ENCODE measurements at places on chromosomes 7 and 10.

DNA sequence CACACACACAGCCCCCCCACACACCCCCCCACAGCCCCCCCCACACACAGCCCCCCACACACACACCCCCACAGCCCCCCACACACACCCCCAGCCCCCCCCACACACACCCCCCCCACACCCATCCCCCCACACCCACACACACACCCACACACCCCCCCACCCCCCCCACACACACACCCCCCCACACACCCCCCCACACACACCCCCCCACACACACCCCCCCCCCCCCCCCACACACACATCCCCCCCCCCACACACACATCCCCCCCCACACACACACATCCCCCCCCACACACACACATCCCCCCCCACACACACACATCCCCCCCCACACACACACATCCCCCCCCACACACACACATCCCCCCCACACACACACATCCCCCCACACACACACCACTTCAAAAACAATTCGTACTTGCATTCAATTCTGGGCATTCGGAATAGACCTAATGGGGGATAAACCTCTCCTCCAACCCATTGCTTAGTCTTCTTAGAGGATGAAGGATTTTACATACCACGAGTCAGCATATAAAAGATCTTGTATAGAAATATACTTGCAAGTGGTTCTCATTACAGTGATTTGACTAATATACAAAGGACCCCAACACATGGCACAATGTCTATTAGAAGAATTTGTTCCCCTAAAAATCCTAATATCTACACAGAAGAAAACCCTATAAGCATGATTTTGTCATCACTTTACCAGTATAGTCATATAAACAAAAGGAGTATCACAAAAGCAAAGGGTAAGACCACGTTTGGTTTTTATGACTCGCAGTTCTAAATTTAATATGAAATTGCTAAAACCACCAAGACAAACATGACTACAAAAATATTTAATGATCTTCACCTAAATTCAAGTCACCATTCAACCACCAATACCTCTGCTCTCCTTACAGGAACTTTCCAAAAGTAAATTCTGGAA, 80.9 kb downstream of the DIP2C start:
- no peak overlapping the region for H3K4me3 ChIP-seq
- peaks cover 42% of the 10 kb centered on the region for H3K27me3 ChIP-seq
- H3K4me1 ChIP-seq, result no peaks in the 10 kb centered on the region
- no peaks in the 10 kb centered on the region for H3K36me3 ChIP-seq

DNA sequence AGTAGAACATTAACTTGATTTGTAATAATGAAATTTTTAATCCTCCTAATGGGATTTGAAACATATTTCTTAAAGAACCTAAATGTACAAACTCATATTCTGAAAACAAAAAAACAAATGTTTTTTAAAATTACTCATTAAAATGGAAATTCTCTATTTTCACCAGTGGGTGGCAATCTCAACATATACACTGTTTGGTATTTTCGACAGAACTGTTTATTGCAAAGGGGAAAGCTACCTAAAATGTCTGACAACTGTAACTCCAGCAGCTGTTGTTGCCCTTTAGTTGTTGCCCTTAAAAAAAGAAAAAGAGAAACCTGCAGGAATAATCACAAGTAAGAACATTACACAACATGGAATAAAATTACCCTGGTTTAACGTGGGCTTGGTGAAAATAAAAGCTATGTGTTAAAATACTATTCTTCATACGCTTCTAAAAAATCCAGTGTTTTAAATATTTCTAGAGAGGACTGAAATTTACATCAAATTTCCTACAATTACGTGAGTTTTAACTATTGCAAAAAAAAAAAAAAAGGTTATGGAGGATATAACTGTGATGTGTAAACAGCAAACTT, 54.5 kb downstream of the COL1A2 start:
- no peak overlapping the region for H3K27ac ChIP-seq
- no peaks in the 10 kb centered on the region for H3K36me3 ChIP-seq
- H3K4me1 ChIP-seq, result no peaks in the 10 kb centered on the region

DNA sequence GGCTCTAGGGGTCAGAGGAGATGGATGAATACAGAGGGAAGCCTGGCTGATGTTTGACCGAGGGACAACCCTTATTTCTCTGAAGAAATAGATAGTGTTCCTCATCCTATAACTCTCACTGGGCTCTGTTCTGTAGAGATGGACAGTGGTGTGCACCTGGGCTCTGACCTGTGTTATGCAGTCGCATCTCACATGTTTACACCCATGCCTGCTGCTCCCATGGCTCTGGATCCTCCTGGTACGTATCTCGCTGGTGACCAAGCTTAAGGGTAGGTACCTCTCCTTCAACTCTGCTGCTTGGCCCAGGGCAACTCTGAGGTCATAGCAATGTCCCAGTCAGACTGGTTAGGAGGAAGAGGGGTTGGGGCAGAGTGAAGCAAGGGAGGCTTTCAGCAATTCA, 42.8 kb downstream of the ADRA2A start:
- H3K4me3 ChIP-seq, result no peak overlapping the region
- no peak for ATAC-seq
- H3K27me3 ChIP-seq, result peaks cover 15% of the 10 kb centered on the region
- H3K36me3 ChIP-seq, result no peaks in the 10 kb centered on the region
- peaks cover 4% of the 10 kb centered on the region for H3K4me1 ChIP-seq

GRCh38 chr7:54827734-54828133, 68.7 kb upstream of the SEC61G start:
- no peaks in the 10 kb centered on the region for H3K36me3 ChIP-seq
- H3K27me3 ChIP-seq, result peaks cover 26% of the 10 kb centered on the region
- no peaks in the 10 kb centered on the region for H3K4me1 ChIP-seq
- no peak for ATAC-seq

GRCh38 chr7:2939193-2939885, 95.2 kb upstream of the GNA12 start:
- H3K4me3 ChIP-seq, result no peak overlapping the region
- H3K36me3 ChIP-seq, result peaks cover 78% of the 10 kb centered on the region
- no peaks in the 10 kb centered on the region for H3K27me3 ChIP-seq
- peak overlapping the region; percentile 67 for H3K27ac ChIP-seq
- H3K4me1 ChIP-seq, result peaks cover 28% of the 10 kb centered on the region

GRCh38 chr7:143418681-143419458, 10.2 kb upstream of the EPHA1 start:
- H3K4me3 ChIP-seq, result no peak overlapping the region
- no peak overlapping the region for H3K27ac ChIP-seq
- H3K27me3 ChIP-seq, result peaks cover 49% of the 10 kb centered on the region
- no peaks in the 10 kb centered on the region for H3K4me1 ChIP-seq
- H3K36me3 ChIP-seq, result no peaks in the 10 kb centered on the region

- peaks cover 22% of the 10 kb centered on the region for H3K27me3 ChIP-seq
- no peak overlapping the region for H3K4me3 ChIP-seq
- ATAC-seq, result no peak
- no peaks in the 10 kb centered on the region for H3K4me1 ChIP-seq
- H3K36me3 ChIP-seq, result no peaks in the 10 kb centered on the region
- no peak overlapping the region for H3K27ac ChIP-seq
Measured at GRCh38 chr7:28993371-28993770, 35.2 kb upstream of the TRIL start.

- H3K27me3 ChIP-seq, result no peaks in the 10 kb centered on the region
- peak overlapping the region; percentile 70 for H3K27ac ChIP-seq
- no peaks in the 10 kb centered on the region for H3K36me3 ChIP-seq
- H3K4me3 ChIP-seq, result peak overlapping the region; percentile 19
Measured at GRCh38 chr7:21967598-21968003, 21.9 kb upstream of the CDCA7L start.

DNA sequence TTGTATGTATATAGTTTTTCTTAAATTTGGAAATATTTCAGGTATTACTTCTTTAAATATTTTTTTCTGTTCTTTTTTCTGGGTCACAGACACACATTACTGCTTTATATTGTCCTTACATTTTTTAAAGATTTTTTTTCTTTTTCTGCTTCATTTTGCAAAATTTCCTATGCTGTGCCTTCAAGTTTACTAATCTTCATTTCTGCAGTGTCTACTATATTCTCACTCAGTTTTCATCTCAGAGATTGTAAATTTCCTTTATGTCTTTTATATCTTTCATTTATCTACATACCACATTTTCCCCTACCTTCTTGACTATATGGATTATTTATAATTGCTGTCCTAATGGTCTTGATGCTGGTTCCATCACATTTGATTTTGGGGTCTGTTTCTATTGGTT, 210.5 kb downstream of the SLC25A13 start:
- no peak overlapping the region for H3K27ac ChIP-seq
- ATAC-seq, result no peak
- H3K4me1 ChIP-seq, result no peaks in the 10 kb centered on the region
- peaks cover 19% of the 10 kb centered on the region for H3K27me3 ChIP-seq
- H3K36me3 ChIP-seq, result no peaks in the 10 kb centered on the region
- no peak overlapping the region for H3K4me3 ChIP-seq

DNA sequence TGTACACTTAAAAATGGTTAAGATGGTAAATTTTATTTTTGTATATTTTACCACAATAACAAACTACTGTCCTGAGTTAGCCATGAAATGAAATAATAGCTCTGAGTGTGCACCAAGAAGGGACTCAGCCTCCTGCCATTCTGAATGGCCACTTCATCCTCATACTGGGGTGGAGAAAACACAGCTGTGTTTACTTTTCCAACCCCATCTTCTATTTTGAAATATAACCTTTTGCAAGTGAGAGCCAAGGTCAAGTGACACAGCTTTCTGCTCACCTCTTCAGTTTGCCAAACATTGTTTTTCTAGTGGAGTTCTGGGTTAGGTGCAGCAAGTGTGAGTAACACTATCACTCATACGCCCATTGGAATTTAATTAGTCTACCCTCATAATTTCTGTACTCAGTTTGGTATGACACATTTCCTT, 107.4 kb upstream of the GLCCI1 start:
- peaks cover 1% of the 10 kb centered on the region for H3K36me3 ChIP-seq
- no peak overlapping the region for H3K27ac ChIP-seq
- H3K27me3 ChIP-seq, result no peaks in the 10 kb centered on the region
- ATAC-seq, result no peak
- H3K4me1 ChIP-seq, result peaks cover 24% of the 10 kb centered on the region
- no peak overlapping the region for H3K4me3 ChIP-seq

- no peak overlapping the region for H3K27ac ChIP-seq
- H3K4me3 ChIP-seq, result no peak overlapping the region
- H3K27me3 ChIP-seq, result no peaks in the 10 kb centered on the region
- ATAC-seq, result no peak
- H3K4me1 ChIP-seq, result no peaks in the 10 kb centered on the region
Measured at GRCh38 chr10:16509996-16510395, 11.7 kb downstream of the C1QL3 start.

- H3K27ac ChIP-seq, result no peak overlapping the region
- H3K36me3 ChIP-seq, result no peaks in the 10 kb centered on the region
- no peak overlapping the region for H3K4me3 ChIP-seq
Measured at GRCh38 chr7:90579181-90579688, 16.9 kb upstream of the CDK14 start.

- H3K4me3 ChIP-seq, result peak overlapping the region; percentile 75
- H3K27ac ChIP-seq, result peak overlapping the region; percentile 81
- H3K27me3 ChIP-seq, result no peaks in the 10 kb centered on the region
- ATAC-seq, result peak; percentile 92
Measured at GRCh38 chr10:91201213-91201996, 19.1 kb upstream of the PCGF5 start.

DNA sequence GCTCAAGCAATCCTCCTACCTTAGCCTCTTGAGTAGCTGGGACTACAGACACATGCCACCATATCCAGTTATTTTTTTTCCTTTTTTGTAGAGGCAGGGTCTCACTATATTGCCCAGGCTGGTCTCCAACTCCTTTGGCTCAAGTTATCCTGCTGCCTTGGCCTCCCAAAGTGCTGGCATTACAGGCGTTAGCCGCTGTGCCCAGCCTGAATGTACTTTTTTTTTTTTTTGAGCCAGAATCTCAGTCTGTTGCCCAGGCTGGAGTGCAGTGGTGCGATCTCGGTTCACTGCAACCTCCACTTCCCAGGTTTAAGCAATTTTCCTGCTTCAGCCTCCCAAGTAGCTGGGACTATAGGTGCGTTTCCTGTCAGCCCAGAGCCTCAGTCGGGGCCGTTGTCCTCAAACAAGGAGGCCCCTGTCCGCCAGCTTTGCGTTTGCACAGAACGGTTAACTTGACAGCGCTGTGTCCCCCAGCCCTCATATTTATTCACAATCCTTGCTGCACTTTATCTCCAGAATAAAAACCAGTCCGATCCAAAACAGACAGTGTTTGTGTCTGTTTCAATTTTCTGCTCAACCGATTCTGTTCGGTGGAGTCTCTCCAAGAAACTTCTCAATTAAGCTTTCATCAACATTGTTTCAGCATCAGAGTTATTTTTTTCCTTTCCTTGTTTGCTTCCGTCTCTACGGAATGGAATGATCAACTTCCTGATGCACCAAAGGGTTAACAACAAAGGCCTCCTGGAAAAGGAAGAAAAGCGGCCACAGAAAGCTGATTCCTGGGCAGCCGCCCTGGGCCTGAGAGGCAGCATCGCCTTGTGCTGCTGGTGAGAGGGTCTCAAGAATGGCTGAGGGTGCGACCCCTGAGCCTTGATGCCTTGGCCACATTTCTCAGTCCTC, 64.5 kb downstream of the PDIA4 start:
- peak overlapping the region; percentile 89 for H3K4me3 ChIP-seq
- H3K4me1 ChIP-seq, result peaks cover 30% of the 10 kb centered on the region
- peak overlapping the region; percentile 90 for H3K27ac ChIP-seq
- no peaks in the 10 kb centered on the region for H3K27me3 ChIP-seq
- no peak for ATAC-seq
- no peaks in the 10 kb centered on the region for H3K36me3 ChIP-seq

DNA sequence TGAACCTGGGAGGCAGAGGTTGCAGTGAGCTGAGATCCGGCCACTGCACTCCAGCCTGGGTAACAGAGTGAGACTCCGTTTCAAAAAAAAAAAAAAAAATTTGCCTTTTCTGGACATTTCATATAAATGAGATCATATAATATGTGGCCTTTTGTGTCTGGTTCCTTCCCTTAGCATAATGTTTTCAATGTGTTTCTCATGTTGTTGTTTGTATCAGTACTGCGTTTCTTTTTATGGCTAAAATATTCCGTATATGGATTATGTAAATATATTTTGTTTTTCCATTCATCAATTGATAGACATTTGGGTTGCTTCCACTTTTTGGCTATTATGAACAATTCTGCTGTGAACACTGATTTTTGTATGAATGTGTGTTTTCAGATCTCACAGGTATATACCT, 257.6 kb downstream of the CCDC3 start:
- H3K36me3 ChIP-seq, result peaks cover 10% of the 10 kb centered on the region
- H3K27ac ChIP-seq, result peak overlapping the region; percentile 71
- no peaks in the 10 kb centered on the region for H3K27me3 ChIP-seq
- H3K4me3 ChIP-seq, result no peak overlapping the region

GRCh38 chr10:126215746-126216631, 172.3 kb downstream of the ADAM12 start:
- no peak for ATAC-seq
- H3K27ac ChIP-seq, result no peak overlapping the region
- H3K27me3 ChIP-seq, result peaks cover 14% of the 10 kb centered on the region
- no peaks in the 10 kb centered on the region for H3K36me3 ChIP-seq

DNA sequence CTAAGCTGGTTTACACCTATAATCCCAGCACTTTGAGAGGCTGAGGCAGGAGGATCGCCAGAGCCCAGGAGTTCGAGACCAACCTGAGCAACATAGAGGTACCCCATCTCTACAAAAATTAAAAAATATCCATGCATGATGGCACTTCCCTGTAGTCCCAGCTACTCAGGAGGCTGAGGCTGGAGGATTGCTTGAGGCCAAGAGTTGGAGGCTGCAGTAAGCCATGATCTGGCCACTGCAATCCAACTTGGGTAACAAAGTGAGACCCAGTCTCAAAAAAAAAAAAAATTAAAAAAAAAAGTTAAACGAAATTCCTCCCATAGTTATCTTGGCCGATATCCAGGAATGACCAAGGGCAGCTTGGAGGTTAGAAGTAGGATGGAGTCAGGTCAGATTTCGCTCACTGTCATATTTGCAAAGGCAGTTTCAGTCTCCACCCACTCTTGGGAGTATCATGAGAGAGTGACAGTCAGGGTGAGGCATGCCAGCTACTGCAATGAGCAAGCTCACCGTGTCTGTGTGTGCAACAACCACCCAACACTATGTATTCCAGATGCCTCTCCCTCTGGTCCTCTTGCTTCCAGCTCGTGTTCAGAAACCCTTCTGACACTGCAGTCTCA, 6.0 kb upstream of the ZDHHC4 start:
- ATAC-seq, result peak; percentile 31
- H3K4me1 ChIP-seq, result no peaks in the 10 kb centered on the region
- no peak overlapping the region for H3K27ac ChIP-seq
- peaks cover 23% of the 10 kb centered on the region for H3K27me3 ChIP-seq

Measured in stimulated activated memory B cell treated with anti-CD40 and anti-IgM and Interleukin-4, amounts not matched to agents 10 μg/mL and 1 μg/mL and 100 μg/mL, for 72 hours (primary cell).